ENCODE measurements at places on chromosomes 5 and 9.
A peak's percentile ranks its signal among the peaks of the same experiment; 100 is the strongest.

GRCh38 chr9:17578911-17579793 lies at the start of gene SH3GL2:
Gene SH3GL2 (plus strand): TSS chr9:17579066.
- DNase-seq, result peak; percentile 17

- DNase-seq, result no peak
These were observed 52.2 kb upstream of the CKMT2 start for GRCh38 chr5:81180780-81181460.

GRCh38 chr9:133535306-133535877 lies 888 bp downstream of the ADAMTSL2 start:
- DNase-seq, result no peak

DNA sequence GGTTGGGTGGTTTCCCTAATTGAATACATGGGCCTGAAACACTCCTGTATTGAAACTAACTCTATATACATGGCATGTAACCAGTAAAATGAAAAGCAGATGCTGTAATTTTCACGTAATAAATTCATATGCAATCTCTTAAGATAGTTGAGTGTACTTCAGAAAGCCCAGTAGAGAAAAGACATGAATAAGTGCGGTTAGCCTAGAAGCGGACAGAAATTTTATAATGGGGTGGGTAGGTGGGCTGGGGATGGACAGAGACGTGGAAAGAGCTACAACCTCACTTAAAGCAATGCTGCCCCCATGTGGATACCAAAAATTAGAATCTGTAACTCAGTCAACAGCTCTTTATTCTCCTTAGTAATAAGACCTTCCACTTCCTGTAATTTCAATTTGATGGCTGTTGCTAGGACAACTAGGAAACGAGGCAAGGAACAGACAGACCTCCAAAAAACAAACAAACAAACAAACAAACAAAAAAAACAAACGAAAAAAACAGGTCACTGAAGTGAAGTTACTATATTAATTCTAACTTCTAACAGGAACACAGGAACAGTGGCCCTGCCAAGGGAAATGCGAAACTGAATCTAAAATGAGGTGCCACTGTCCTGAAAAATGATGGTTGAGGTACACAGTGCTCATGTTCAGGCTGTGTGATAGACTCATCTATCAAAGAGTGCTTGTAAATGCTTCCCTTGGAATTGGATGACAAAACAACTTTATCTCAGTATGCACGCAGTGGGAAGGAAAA lies 103.4 kb upstream of the GNA14 start:
- peak; percentile 55 for DNase-seq

- no peak for DNase-seq
These were observed 106.4 kb upstream of the DHFR start for GRCh38 chr5:80761176-80761575.

GRCh38 chr5:36236801-36237200 lies 4.9 kb downstream of the NADK2 start:
- no peak for DNase-seq

DNA sequence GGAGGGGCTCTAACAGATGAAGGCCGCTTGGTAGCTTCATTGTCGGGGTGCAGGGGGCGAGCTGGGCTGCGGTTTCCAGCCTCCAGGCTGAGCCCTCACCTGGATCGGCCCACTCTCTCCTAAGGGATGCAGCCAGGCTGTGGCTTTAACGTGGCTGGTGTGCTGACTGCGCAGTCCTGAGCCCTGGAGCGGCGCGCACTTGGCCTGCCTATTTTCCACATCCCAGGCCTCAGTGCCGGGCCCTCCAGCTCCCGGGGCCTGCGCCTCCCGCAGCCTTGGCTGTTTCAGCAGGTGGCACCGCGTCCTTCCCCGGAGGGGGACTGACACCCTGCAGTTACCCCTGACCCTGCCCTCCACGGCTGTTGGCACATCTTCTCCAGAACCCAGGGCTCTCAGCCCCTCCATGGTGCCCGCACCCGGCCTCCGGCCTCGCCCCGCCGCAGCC lies 1.4 kb downstream of the RNU6ATAC start:
- no peak for DNase-seq

DNA sequence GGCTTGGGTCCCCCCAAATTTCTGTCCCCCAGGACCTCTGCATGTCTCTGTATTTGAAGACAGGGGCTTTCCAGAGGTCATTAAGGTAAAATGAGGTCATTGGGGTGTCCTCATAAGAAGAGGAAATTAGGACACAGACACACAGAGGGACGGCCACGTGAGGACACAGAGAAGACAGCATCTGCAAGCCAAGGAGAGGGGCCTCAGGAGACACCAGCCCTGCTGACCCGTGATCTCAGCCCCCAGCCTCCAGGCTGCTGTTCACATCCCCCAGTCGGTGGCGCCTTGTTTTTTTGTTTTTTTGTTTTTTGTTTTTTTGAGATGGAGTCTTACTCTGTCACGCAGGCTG lies 1.2 kb upstream of the CCDC183 start:
- DNase-seq, result no peak

- DNase-seq, result peak; percentile 17
These were observed 80.8 kb downstream of the PDE6A start for GRCh38 chr5:149863830-149864229.

GRCh38 chr5:59327191-59327980 lies 566.1 kb downstream of the PDE4D start:
- DNase-seq, result no peak

DNA sequence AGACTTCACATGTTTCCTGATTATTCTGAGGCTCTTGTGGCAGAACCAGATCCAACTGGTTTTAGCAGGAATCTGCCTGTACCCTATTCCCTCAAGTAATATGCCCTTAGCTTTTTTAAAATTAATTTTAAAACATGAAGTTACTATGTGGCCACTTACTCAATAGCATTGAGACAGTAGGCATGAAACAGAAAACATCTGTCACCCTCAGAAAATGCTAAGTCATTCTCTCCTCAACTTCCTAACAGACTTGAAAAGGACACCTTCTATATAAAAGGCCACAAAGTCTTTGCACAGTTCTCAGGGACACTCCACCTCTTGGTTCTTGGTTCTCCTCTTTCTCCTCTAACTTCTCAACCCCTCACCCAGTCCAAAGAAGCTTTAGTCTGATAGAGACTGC lies 277.8 kb downstream of the RAB3C start:
- no peak for DNase-seq

- DNase-seq, result no peak
These were observed 69.8 kb downstream of the EQTN start for GRCh38 chr9:27227192-27227591.

DNA sequence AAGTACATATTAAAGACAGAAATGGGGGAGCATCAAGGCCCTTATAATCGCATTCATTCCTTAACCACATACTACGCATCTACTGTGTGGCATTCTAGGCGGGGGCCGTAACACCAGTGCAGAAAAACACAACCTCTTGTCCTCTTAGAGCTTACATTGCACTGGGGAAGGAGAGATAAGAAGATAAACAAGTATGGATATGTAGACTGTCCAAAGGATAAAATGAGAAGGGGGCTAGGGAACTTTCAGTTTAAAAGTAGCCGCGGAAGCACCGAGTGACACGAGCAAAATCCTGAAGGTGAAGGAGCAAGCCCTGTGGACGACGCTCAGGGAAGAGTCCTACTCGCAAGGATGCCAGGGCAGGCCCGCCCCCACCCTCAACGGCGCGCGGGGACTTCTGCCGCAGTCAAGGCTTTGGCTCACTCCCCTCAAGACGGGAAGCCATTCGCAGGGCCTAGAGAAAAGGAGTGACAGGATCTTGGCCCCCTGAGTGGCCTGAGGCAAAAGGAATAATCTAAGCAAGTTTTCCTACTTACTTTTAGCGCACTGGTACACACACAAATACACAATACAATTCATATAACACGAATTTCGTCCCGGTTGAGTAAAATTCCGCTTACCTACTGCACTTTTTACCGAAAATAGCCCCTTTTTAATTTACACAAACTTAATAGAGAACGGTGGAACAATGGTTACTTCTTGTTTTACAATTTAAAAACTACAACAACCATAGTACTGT lies 1.3 kb upstream of the NIPBL start:
- DNase-seq, result no peak

- no peak for DNase-seq
These were observed 62.6 kb downstream of the ADAMTSL1 start for GRCh38 chr9:18536554-18536953.

DNA sequence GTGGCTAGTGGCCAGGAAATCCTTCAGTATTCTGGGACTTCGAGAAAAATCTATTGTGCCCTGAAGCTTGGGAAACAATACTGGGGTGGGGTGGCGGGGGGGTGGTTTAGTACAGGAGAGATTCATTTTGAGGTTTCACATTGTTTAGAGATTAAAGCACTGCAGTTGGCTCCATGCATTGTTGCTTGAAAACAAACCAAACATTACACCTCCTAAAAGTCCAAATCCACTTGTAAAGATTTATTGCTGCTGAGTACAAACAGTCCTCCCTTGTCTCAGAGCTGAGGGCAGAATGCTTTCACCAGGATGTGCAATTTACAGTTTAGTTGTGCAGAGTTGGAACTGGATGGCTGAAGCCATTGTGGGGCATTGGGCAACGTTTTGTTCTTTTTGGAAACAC lies 49.4 kb downstream of the GGTA1 start:
- no peak for DNase-seq

- DNase-seq, result no peak
These were observed 651.8 kb downstream of the KIF4B start for GRCh38 chr5:155665361-155665760.

GRCh38 chr5:62327138-62328053 lies 21.4 kb downstream of the KIF2A start:
- no peak for DNase-seq

DNA sequence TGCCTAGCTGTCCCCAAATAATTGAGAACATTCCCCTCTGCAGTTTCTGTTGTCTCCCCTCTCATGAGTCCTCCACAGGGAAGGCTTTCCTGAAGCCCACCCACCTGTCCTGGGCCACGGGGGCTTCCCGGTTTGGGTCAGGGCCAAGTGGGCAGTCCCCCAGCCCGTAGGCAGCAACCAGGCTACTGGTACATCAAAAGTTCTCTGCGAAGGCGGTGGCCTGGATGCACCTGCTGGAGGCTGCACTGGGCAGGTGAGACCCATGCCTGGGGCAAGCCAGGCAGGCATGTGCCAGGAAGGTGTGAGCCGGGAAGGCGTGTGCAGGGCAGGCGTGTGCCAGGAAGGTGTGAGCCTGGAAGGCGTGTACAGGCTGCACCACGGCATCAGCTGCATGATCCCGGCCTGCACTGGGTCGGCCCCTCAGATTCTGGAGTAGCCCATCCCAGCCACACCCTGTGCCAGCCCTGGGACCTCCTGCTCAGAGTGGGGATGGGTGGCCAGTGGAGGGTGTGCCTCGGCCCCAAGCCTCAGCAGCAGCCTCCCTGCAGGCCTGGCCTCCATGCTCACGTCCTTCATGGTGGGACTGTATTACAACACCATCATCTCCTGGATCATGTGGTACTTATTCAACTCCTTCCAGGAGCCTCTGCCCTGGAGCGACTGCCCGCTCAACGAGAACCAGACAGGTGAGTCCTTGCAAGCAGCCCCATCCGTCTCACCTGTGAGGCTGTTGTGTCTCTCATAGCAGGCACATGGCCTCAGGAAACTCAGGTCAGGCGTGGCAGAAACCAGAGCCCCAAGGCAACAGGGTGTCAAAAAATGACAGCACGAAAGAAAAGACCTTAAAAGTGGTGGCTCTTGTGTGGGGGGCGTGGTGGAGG lies 8.7 kb downstream of the SLC6A19 start:
- no peak for DNase-seq

- DNase-seq, result no peak
These were observed 5.6 kb downstream of the MAMDC2 start for GRCh38 chr9:70049236-70049635.

GRCh38 chr5:59522201-59522831 lies 371.2 kb downstream of the PDE4D start:
- DNase-seq, result no peak

DNA sequence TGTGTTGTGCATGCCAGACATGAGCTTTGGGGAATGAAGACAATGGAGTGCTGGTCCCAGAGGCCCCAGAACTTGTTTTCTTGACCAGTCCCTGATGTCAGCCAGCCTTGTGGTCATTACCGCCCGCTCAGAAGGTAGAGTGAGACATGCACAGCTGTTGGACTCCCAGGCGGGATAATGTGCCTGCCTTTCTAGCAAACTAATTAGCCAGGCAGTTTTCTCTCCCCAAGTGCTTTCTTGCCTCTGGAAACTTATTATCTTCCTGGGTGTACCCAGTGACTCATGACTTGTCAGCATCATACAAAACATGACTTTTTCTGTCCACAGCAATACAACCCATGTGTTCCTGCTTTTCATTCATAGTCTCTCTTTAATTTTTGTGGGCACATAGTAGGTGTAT lies 131.1 kb downstream of the RMI1 start:
- no peak for DNase-seq

- no peak for DNase-seq
These were observed 102.4 kb upstream of the RFX3 start for GRCh38 chr9:3628239-3628638.

DNA sequence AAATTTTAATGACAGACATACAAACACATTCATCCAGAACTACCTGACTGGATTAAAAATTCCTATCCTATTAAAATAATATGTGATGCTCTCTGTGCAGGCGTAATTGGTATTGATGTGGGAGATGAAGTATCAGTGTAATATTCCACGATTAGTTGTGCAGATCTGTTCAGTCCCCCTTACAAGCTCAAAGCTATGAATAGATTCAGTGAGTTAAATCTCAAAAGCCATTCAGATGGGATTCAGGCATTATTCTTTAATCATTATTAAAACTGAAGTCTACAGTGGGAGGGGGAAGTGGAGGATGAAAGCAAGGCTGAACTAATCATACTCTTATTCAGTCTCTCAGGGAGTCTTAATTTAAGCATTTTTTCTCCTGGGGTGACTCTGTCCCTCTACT lies 855.8 kb downstream of the EFNA5 start:
- DNase-seq, result no peak

- DNase-seq, result no peak
These were observed 312.5 kb downstream of the PSAT1 start for GRCh38 chr9:78609450-78609849.

DNA sequence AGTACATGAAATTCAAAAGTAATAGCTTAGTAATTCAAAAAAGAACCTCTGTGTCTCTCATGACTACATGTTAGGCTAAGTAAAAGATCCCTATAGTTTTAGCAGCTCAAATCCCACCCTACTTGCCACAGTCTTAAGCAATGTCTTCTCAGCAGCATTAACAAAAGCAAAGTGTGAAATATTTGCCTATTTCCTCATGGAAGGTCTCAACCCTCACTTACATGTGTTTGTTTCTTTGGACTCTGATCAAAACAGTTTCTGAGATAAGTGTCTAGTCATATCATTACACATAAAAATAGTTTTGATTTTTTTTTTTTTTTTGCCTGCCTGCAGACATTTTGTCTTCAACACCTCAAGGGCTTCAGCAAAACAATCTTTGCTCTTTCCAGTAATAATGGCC lies 310.5 kb downstream of the CETN3 start:
- DNase-seq, result no peak

- no peak for DNase-seq
These were observed 204.8 kb upstream of the OTULINL start for GRCh38 chr5:14376789-14377188.

All from Jurkat, Clone E6-1 (cell line).